ENCODE measurements at places on chromosomes 2 and 18.
A peak's percentile ranks its signal among the peaks of the same experiment; 100 is the strongest.

- no peak for DNase-seq
Measured at GRCh38 chr2:108965540-108966289, 23.3 kb downstream of the EDAR start.

- DNase-seq: peak; percentile 64
Measured at GRCh38 chr2:197442857-197443256, 8.0 kb upstream of the SF3B1 start.

DNA sequence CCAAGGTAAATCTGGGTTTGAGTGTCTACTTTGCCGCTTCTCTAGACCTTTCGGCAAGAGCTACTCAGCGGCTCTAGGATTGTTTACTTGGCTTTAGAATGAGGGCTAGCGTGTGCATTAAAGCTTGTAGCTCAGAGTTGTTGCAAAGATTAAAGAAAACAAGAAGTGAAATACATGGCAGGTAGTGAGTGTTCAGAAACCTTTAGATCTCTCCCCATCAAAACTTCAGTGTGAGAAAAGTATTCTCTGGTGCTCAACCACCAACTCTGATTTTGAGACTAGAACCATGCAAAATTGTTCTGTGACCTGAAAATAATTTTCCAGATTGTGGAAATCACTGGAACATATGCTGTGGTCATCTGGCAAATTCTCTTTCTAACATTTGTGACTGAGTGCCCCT is 512.0 kb downstream of the CMPK2 start:
- no peak for DNase-seq

DNA sequence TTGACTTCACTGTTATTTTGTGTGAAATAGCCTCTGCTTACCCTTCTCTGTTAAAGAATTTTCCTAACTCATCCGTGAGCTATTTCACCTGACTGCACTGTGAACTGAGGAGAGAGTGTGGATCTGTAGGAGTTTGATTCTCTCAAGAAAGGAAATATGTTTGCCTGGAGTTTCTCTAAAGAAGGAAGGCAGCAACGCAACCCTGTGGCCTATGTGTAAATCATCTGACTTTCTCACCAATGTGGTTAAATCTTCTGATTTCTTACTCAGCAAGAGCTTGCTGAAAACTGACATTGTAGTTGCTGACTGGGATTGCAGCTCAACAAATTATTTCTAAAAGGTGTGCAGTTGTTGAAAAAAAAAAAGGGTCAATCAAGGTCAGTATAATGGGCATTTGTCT is 153.9 kb upstream of the PELI1 start:
- peak; percentile 26 for DNase-seq

DNA sequence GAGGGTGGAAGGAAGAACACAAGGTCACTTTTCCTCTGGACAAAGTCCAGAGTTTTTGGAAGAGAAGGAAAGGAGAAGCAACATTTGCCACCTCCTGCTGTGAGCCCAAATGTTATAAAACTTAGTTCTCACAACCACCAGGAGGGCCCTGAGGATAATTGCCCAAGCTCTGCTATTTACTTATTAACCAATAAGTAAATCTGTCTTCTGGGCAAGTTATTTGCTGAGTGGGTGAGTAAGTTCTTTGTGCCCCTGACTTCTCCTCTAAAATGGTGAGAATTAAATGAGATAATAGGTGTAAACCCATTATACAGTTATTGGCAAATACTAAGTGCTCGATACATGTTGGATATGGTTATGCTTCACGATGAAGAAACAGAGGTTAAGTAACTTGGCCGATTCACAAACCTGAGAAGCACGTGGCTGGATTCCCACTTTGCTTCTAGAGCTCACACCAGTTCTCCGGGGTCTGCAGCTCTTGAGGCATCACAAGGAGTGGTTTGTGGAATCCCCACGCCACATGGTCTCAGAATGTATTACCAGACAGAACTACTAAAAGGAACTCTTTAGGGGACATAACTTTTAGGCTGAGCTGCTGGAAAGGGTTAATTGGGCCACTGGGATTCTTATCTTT is 164.1 kb downstream of the MYCN start:
- DNase-seq: no peak

DNA sequence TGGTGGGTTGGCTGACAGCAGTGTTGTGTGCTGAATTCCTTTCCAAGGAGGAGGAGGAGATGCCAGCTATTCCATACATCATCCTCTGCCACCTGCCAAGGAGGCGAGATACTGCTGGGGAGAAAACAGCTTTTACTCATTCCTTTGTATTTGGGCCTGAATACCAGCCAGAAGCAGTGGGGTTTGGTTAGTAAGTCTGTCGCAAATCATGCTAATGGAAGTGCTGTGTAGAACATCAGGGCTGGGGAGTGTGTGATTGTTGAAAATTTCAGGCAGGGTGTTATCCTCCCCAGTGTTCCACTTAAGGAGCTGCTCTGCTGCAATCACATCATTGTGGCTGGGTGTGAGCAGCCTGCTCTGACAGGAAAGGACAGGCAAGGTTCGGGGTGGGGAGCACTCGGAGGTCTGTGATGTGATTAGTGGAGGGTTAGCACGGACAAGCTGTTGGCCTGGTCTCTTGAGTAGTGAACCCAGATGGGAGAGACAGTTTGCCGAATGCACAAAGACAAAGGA is 128.2 kb upstream of the DLX2 start:
- DNase-seq: no peak

GRCh38 chr2:98664323-98664722 is 55.9 kb downstream of the UNC50 start:
- DNase-seq: no peak

DNA sequence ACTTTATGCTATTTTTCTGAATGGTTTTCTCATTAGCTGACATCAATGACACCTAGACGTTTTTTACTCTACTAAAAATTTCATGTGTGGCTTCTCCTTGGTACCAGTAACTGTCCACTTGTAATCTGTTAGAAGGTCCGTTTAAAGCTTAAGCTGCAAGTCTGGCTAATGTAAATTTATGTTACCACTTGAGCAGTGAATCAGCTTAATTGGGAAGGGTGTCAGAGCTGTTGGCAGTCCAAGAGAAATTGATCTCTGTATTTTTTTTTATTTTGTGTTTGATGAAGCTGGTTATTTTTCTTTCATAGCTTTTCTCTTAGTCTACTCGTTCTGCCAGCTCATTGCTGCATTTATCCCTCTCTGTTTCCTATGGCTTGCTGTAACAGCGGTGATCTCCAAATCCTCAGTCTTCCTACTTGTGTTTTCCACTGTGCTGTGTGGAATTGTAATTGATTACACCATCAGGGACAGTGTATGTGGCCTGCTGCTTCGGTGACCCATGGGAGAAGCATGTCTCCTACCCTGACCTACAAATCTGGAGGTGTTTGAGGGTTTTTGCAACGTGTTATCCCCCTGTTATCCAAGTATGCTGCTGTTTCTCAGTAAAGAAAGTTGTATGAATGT is 724.2 kb upstream of the REG3G start:
- no peak for DNase-seq

GRCh38 chr2:69287544-69287943 is 99.5 kb downstream of the GFPT1 start:
- DNase-seq: no peak

GRCh38 chr2:140504601-140505000 is 1626.2 kb downstream of the LRP1B start:
- DNase-seq: no peak

- DNase-seq: no peak
Measured at GRCh38 chr2:60529136-60529784, 24.2 kb downstream of the BCL11A start.

DNA sequence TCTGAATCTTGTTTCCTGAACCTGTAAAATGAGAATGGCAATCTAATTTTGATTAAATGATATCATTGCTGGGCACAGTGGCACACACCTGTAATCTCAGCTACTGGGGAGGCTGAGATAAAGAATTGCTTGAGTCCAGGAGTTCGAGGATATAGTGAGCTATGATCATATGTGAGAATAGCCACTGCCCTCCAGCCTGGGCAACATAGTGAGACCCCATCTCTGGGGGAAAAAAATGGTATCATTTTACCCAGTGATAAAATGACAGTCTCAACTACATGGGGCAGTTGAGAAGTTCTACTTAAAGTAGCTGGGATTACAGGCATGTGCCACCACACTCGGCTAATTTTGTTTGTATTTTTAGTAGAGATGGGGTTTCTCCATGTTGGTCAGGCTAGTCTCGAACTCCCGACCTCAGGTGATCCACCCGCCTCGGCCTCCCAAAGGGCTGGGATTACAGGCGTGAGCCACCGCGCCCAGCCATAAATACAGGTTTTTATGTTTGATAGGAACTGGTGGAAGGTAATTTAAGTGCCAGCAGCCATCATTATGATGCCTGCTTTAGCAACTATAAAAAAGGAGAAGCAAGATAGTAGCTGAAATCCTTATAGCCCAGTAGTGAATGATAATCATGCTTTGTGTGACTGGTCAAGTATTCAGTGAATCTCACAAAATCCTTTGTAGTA is 17.0 kb downstream of the BZW1 start:
- no peak for DNase-seq

DNA sequence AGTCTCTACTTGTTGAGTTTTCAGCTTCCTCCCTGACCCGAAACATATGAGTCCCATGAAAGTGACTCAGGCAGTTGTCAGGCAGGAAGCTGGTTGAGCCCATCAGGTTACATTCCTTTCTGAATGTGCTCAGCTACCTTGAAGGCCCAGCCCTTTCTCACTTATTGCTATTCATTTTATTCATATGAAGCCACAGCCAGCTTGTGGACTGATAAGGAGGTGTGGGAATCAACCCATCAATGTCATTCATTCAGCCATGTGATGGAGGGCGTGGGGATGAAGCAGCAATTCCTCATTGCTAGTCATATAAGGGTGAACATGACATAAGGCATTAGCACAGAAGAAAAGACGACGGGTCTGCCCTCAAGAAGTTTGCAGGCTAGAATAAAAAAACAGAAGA is 5.3 kb upstream of the VPS4B start:
- no peak for DNase-seq

- DNase-seq: no peak
Measured at GRCh38 chr18:59690996-59691395, 6.2 kb downstream of the CCBE1 start.

GRCh38 chr2:28901841-28902240 is 7.4 kb downstream of the WDR43 start:
- DNase-seq: peak; percentile 24

- peak; percentile 33 for DNase-seq
Measured at GRCh38 chr2:235568431-235568830, 74.6 kb downstream of the AGAP1 start.
